ENCODE measurements at places on chromosomes 3 and 15. TPM values are rescaled to one million over a fixed set of nuclear protein-coding genes. Genes with fewer than 3 reads are reported as not detected.

The CFAP100 gene
- total RNA-seq = 3.4 TPM

The TFDP2 gene
- total RNA-seq = 28.6 TPM

The MORC1 gene
- total RNA-seq = 2.4 TPM

The EFHB gene
- 7.2 TPM for total RNA-seq

The PP2D1 gene
- 2.9 TPM for total RNA-seq

The HOMER2 gene
- 59.0 TPM for total RNA-seq

The TRPC1 gene
- total RNA-seq = 58.0 TPM

The SMAD6 gene
- 45.5 TPM for total RNA-seq

The CMTM6 gene
- 309 TPM for total RNA-seq

The CPLX3 gene
- total RNA-seq = 0.72 TPM

The ATP13A5 gene
- 12.0 TPM for total RNA-seq

The PFN2 gene
- 79.4 TPM for total RNA-seq

The VIPR1 gene
- total RNA-seq = 4.1 TPM

The CCR2 gene
- 10.8 TPM for total RNA-seq

The IP6K1 gene
- total RNA-seq = 25.8 TPM

The IP6K2 gene
- total RNA-seq = 46.5 TPM

The ADCY5 gene
- total RNA-seq = 48.2 TPM

The TASOR gene
- 188 TPM for total RNA-seq

Measured in umbilical cord (tissue), 2 donors.